CD4-positive, alpha-beta T cell treated with Interleukin-4 for 4 hours (primary cell): ENCODE measurements at places on chromosomes 6 and 20.
A peak's percentile ranks its signal among the peaks of the same experiment; 100 is the strongest.

DNA sequence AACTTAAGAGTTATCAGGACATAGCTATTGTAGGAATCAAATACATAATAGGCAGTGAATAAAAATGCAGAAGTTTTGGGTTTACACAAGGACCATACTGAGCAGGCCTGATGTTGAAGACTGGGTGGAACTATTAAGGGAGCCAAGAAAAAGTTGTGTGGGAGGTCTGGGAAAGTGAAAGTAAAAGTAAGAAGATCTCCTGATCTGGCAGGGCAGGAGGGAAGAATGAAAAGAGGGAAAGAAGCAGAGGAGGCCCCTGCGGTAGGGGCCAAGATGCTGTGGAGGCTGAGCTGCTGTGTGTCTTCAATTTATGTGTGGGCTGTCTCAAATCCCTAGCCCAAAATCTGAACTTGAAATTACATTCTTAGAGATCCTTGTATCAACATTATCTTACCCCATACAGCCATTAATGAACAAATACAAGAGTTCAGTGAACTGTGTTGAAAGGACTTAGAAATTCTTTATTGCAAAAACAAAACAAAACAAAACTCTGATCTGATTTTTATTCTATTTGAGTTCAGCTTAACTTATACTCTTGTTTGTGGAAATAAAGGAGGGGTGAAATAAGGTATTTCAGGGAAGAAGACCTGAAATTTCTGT is 1183.8 kb downstream of the HACE1 start:
- no peak for DNase-seq

- DNase-seq: no peak
These were observed 185.5 kb downstream of the PREX1 start for GRCh38 chr20:48642105-48642880.

GRCh38 chr6:36187446-36187845 is 9.1 kb upstream of the BRPF3 start:
- no peak for DNase-seq

DNA sequence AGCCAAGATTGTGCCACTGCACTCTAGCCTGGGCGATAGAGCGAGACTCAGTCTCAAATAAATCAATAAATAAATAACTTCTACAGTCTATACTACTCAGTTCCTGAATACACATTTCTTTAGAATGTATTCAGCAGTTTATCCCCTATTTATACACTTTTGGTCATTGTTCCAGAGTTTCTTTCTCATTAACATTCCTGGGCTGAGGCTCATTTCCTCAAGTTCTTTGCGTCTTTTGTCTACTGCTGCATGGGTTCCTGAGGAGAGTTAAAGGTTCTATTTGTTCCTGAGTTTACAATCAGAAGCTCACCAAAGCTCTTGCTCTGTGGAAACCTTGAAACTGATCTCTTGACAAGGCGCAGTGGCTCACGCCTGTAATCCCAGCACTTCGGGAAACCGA is 37.7 kb upstream of the SASH1 start:
- no peak for DNase-seq

GRCh38 chr20:18019068-18019467 is 38.6 kb downstream of the OVOL2 start:
- peak; percentile 3 for DNase-seq

- DNase-seq: no peak
These were observed 109.3 kb upstream of the EYA4 start for GRCh38 chr6:133131621-133132465.

GRCh38 chr6:68778356-68779020 is 143.4 kb downstream of the ADGRB3 start:
- no peak for DNase-seq
